Endothelial cell (in vitro differentiated cells): ENCODE measurements at places on chromosomes 12 and 14.

GRCh38 chr12:118347916-118348315 lies 24.8 kb downstream of the TAOK3 start:
- no peak for DNase-seq

GRCh38 chr12:442235-442884 lies 17.4 kb upstream of the B4GALNT3 start:
- peak; percentile 75 for DNase-seq

DNA sequence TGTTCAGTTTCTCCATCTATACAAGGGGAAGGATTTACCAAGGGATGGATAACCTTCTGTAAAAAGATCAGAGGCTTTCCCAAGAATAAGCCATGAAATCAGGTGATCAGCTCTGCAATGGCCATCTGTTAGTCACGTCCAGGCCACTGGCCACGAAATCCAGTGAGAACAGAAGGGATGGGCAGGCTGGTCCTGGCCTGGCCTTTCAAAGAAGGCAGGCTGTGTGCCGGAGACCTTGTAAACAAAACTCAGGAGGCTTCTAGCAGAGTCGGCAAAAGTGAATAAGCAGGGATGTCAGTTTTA lies 68.5 kb downstream of the RNF34 start:
- no peak for DNase-seq

DNA sequence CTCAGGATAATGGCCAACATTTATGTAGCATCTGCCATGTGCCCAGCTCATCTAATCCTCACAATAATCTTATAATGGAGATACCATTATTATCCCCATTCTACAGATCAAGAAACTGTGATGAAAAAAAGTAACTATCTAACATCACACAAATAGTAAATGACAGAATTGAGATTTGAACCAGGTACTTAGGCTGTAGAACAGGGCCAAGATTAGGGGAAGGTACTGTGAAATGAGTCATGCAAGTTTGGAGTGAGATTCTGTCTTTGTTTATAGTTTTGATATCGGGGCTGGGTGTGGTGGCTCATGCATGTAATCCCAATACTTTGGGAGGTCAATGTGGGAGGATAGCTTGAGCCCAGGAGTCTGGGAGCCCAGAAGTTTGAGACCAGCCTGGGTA lies 1.3 kb upstream of the GNPTAB start:
- DNase-seq = no peak

GRCh38 chr12:87266305-87266704 lies 762.9 kb downstream of the C12orf50 start:
- DNase-seq = no peak

DNA sequence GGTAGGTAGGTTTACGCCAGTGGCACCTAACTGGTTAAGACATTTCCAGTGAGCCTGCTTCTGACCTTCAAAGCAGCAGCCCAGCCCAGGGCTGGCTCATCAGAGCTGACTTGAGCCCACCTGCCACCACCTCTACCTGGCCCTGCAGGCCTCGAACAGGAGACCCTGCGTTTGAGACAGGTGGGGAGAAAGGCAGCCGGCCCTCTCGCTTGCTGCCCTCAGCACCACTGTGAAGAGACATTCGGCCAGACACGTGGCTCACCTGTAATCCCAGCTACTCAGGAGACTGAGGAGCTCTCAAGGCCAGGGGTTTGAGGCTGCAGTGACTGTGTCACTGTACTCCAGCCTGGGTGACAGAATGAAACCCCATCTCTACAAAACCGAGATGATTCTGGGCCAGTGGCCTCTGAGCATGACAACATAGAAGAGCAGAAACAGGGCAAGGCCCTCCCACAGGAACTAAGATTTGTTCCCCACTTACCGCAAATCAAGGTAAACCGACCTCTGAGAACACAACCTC lies 74.2 kb downstream of the TESC start:
- DNase-seq = no peak

- no peak for DNase-seq
Observed at GRCh38 chr14:39442293-39442692, 10.1 kb upstream of the FBXO33 start.

- DNase-seq = peak; percentile 30
Observed at GRCh38 chr14:74048281-74048680, 29.1 kb downstream of the BBOF1 start.

DNA sequence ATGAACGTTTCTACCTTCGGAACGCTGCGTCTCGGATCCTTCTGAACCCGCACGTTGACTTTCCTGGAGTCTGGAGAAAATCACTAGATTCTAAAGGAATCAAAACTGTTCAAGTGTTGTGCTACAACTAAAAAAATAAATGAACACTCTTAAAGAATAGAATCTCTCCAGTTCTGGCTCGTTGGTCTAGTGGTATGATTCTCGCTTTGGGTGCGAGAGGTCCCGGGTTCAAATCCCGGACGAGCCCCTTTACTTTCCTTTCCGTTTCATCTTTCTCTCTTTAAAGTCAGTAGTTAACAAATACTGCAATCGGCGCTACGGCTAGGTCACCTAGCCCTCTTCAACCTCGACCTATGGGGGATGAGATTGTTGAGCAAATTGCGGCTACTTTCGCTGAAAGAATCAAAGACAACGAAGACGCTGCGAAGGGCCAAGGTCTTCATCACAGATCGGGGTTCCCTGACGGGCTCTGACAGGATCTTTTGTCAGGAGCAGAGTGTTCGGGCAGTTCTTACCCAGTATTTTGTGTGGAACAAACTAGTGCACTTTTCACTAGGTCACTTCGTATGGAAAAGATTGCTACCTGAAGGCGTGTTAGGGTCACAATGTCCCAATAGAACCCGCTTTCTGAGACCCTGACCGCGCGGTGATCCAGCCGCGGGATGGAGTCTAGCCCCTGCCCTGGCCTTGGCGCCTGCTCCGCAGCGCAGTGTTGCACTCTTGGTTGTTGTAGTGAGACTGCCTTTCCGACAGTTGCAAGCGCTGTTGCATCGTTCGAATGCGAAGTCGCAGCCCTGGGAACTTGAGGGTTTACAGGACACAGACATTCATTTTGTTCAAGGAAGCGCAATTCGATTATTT lies 8.4 kb downstream of the OR6S1 start:
- DNase-seq = peak; percentile 62
